ENCODE measurements at places on chromosomes 2 and 18. TPM values are rescaled to one million over a fixed set of nuclear protein-coding genes. Genes with fewer than 3 reads are reported as not detected.

EVX2 gene
- total RNA-seq, result not detected

SKOR2 gene
- not detected for total RNA-seq

PIGN gene
- 76.8 TPM for total RNA-seq

PCARE gene
- not detected for total RNA-seq

GAL3ST2 gene
- 0.17 TPM for total RNA-seq

TANC1 gene
- total RNA-seq, result 14.8 TPM

UGT1A5 gene
- total RNA-seq, result 0.35 TPM

STPG4 gene
- total RNA-seq, result 0.20 TPM

NEU4 gene
- 0.40 TPM for total RNA-seq

SERPINB13 gene
- not detected for total RNA-seq

PIEZO2 gene
- 0.30 TPM for total RNA-seq

REG3A gene
- not detected for total RNA-seq

ALPP gene
- not detected for total RNA-seq

DNA sequence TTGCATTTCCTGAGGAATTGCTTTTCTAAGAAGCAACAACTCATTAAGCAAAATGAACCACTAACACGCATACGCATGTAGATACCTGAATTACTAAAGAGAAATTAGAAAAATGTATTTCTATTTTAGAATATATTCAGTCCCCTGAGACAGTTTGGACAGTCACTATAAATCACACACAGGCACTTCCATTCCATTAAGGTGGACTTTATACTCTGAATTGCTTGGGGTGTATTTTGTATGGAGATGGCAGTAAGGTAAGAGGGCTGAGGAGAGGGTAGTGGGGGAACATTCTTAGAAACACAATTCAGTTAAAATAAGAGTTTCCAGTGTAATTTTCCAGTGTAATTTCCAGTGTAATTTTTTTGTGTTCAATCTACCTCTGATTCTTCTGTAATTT lies 1.8 kb downstream of the CCDC141 start:
- DNase-seq, result no peak

- DNase-seq, result peak; percentile 19
These were observed 2.9 kb downstream of the RND3 start for GRCh38 chr2:150484461-150485021.

DNA sequence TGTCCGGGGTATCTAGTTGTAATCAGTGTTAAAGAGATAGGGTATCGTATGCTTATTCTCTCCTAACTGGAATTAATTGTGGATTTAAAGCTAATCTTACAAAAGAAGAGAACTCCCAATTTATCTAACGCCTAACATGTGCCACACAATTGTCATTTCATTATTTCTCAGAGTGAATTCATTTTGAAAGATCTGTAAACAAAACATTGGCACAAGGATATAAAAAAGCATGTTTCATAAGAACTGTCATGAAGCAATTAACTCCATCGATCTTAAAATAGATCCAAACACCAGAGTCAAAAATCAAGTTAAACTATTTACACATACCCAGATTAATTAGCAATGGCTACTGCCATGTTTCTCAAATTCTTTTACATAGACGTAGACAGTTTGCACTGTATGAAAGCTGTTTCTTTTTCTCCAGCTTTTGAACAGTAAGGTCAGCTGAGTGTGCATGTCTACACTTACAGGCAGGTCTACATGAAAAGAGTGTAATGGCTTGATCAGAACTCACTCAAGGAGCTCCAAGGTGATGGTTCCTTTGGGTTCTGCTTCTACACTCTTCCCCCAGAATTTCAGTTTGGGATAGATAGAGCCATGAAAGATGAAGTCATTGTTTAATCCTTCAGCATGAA lies 38.8 kb downstream of the CABYR start:
- no peak for DNase-seq

DNA sequence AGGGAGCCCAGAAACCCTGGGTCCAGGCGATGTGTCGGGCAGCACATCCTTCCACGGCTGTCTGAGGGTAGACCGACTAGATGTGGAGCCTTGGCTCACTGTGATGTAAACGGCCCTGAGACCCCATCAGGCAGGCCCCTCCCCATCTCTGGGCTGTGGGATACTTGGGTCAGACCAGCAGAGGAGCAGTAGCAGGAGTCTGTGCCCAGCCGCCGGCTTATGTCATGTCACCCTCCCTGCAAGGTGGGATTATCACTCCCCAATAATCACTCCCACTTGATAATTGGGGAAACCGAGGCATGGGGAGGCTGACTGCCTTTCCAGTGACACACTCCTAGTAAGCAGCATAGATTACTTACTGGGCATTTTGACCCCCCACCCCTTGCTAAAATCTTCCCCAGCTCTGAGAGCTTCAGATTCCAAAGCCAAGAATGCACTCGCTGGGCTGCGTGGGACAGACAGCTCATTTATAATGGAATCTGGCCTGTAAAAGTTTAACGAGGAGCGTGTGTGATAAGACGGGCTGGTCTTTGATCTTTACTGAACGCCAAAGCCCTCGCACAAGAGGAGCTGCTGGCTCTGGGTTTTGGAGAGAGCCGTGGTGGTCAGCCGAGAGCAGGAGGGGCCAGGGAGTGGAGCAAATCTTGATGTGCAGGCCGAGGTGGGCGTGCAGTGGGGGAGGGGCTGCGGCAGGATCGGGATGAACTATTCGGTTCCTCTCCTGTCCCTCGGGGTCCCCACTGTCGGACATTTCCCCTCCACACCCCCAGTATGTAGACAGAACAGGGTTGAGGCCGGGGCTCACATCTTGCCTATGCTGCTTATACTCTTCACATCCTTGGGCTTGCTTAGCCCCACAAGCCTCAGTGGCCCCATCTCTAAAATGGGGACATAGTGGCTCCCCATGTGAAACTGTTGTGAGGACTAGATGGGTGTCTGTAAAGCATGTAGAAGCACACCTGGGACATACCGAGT lies 200.0 kb downstream of the GLI2 start:
- peak; percentile 90 for DNase-seq

GRCh38 chr2:45879406-45879805 lies 227.9 kb downstream of the PRKCE start:
- DNase-seq, result no peak

GRCh38 chr2:60100034-60100433 lies 453.4 kb downstream of the BCL11A start:
- DNase-seq, result no peak

GRCh38 chr2:186917866-186918265 lies 68.9 kb upstream of the ZSWIM2 start:
- DNase-seq, result no peak

GRCh38 chr18:34159691-34160185 lies 65.0 kb downstream of the NOL4 start:
- DNase-seq, result no peak

- DNase-seq, result no peak
These were observed 95.3 kb upstream of the FAM110C start for GRCh38 chr2:141611-142010.

DNA sequence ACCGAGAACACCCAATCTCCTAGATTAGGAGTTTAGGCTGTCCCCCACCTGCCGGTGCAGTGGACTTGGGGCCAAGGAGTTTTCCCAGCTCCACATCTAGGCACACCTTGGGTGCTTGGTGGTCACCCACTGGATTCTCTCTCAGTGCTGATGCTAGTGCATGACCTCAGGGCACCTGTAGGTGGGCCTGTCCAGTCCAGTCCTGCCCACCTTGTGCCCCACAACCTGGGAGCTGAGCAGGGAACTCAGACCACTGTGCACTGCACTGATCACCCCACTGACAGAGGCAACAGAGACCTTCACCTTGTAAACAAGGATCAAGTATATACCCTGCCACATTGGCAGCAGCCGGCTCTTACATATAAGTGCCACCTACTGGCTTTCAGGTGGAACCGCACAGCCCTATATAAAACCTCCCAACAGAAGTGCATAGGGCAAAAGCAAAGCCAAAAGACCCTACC lies 12.7 kb upstream of the CDH19 start:
- peak; percentile 1 for DNase-seq

- no peak for DNase-seq
These were observed 2.8 kb downstream of the TMEM18 start for GRCh38 chr2:674321-674985.

GRCh38 chr2:121999264-121999663 lies 243.8 kb downstream of the TSN start:
- no peak for DNase-seq

GRCh38 chr2:109187711-109188495 lies 58.9 kb downstream of the SH3RF3 start:
- DNase-seq, result no peak

GRCh38 chr2:30234180-30234971 lies 3.0 kb downstream of the LBH start:
- DNase-seq, result peak; percentile 97

- no peak for DNase-seq
These were observed 68.5 kb upstream of the HDAC4 start for GRCh38 chr2:239469106-239469960.

- DNase-seq, result no peak
These were observed 81.4 kb downstream of the ADCYAP1 start for GRCh38 chr18:986051-986450.

DNA sequence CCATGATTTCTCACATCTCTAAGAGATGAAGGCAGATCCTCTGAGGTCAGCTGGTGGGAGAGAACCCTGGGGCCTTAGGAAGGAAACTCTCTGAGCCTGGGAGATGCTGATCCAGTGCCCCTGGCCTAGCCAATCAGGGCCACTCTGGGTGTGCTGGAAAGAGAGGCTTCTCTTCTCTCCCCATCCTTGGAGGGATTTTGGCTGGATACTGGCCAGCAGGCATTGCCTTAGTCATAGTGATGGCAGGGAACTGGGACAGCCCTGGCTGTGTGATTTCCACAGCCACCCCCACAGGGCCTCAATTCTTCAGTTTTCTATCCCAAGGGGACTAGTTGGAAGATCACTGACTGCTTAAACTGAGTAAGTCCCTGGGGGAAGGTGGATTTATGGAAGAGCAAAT lies 26.6 kb upstream of the PLB1 start:
- DNase-seq, result no peak

- DNase-seq, result no peak
These were observed 35.2 kb downstream of the LPIN1 start for GRCh38 chr2:11781602-11782001.

DNA sequence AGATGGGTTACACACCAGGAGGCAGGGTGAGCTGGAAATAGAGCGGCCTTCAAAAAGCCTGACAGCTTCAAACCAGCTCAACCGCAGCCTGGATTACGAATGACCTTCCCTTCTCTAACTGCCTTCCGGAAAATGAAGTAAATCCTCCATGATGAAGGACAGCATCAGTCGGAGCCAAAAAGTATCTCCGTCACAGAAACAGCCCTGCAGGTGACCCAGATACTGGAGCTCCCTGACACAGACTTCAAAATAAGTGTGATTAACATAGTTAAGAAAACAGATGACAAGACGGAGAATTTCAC lies 10.3 kb upstream of the CIB4 start:
- no peak for DNase-seq

GRCh38 chr2:160892204-160892603 lies 268.0 kb upstream of the TANK start:
- DNase-seq, result no peak

DNA sequence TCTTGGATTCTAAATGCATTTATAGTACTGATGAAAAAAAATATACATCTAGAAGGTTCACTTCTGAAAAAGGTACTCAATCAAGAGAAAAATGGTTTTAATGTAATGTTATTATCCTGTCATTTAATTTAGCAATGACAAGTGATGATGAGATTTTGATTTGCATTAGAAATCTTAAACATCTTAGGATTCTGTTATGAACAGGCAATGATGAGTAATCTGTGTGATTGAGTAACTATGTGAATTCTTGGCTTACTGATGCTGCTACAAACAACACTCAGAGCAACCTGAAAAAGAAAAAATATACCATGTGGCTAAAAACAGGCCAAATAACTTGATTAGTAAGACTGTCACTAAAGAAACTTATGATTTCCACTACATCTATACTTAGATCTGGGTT lies 30.1 kb downstream of the RBKS start:
- peak; percentile 96 for DNase-seq

DNA sequence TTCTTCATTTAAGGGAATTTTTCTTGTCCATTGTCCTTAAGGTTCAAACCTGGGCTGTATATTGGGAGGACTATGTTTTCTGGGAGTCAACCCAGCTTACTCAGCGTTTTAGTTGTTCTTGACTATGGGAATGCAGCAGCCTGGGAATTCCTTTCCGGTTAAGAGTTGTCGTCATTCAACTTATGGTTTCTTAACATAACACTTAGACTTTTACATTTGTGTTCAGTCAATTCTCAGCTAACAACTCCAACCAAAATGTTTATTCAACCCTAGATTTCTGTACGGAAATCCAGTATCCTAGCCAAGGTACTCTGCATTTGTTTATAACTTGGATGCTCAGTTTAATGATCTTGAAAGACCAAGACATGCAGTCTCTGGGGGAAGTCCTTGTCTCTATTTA lies 960.9 kb downstream of the CBLN2 start:
- no peak for DNase-seq

- DNase-seq, result no peak
These were observed 688 bp upstream of the WDR33 start for GRCh38 chr2:127811397-127812321.

DNA sequence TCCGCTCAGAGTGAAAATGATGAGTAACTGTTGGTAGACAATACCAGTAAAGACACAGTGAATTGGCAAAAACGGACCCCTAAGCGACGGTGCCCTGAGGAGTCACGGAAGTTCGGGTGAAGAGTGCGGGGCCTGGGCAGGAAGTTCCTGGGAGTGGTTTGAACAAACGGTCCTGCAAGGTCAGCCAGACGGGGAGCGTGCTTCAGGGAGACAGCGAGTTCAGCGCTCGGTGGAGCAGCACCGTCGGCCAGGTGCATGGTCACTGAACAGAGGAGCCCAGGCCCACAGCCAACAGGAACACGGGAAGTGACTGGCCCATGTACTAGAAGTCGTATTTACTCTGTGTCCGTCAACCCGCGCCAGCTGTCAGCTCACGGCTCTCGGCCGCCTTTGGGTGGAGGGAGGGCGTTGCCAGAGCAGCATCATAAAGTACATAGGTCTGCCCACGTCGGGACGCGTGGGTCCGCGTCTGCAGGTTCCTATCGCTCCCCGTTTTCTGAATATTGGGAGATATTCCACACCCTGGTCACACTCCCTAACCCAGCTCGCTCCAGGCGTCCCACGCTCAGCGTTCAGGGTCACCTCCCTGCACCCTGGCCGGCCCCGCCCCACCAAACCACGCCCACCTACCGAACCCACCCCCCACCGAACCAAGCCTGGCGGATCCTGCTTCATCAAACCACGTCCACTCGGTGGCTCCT lies 75.6 kb upstream of the UXS1 start:
- DNase-seq, result peak; percentile 23

- no peak for DNase-seq
These were observed 27.9 kb upstream of the CCBE1 start for GRCh38 chr18:59725142-59725541.
